ENCODE measurements at places on chromosomes 5 and 9.

GRCh38 chr9:137053944-137054931 is at the start of gene ENTPD2:
Gene ENTPD2 (minus strand): TSS chr9:137054061. CDS start chr9:137053997, 64 bp downstream.
- DNase-seq = no peak

GRCh38 chr9:136049491-136050265 is 45.4 kb downstream of the NACC2 start:
- DNase-seq = no peak

DNA sequence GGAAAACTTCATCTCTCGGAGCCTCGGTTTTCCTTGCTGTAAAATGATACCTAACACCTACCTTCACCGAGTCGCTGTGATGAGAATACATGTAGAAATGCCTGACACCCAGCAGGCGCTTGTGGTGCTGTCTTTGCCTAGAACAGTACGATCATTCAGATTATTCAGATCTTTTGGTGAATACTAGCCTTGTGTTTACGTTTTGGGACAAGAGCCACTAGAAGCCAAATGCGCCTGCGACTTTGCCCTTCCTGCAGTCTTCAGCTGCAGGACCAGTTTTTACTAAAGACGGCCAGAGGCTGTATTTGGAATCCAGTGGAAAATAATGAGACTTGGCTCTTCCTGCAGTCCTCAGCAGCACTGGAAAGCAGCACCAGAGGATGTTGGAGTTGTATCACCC is 189.6 kb downstream of the TRIO start:
- DNase-seq = no peak

DNA sequence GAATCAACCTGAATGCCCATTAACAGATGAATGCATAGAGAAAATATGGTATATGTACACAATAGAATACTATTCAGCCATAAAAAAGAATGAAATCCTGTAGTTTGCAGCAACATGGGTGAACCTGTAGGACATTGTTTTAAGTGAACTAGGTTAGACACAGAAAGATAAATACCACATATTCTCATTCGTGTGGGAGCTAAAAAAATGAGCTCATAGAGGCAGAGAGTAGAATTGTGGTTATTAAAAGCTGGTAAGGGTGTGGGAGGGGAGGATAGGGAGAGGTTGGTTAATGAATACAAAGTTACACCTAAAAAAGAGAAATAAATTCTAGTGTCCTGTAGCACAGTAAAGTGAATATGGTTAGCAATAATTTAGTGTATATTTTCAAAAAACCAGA is 23.5 kb downstream of the PTTG1 start:
- DNase-seq = no peak

GRCh38 chr5:137389042-137389441 is 110.1 kb downstream of the SPOCK1 start:
- DNase-seq = no peak
